ENCODE measurements at places on chromosomes 6 and 20.

GRCh38 chr20:40278673-40279072 is 410.4 kb downstream of the MAFB start:
- H3K36me3 ChIP-seq = no peaks in the 10 kb centered on the region
- H3K4me3 ChIP-seq = no peak overlapping the region
- H3K4me1 ChIP-seq = peaks cover 3% of the 10 kb centered on the region
- peaks cover 23% of the 10 kb centered on the region for H3K27me3 ChIP-seq
- DNase-seq = no peak

DNA sequence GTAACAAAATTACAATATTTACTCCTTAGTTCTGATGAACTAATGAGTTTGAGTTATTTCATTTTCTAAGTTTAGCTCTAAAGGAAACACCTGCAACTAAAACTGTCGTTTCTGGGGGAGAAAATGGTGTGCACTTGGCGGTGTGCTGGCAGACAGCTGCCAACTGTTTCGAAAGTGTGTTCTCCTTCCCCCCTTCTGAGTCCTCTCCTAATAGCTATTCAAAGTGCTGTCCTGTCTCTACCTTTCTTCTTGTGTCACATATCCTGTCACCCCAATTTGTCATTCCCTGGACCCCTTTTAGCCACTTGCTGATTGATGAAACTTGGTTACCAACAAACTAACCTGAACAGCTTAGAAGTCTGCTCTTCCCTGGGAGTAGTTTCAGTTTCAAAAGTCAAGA is 4.9 kb upstream of the UBE2J1 start:
- H3K4me1 ChIP-seq = peaks cover 30% of the 10 kb centered on the region
- H3K36me3 ChIP-seq = no peaks in the 10 kb centered on the region
- DNase-seq = no peak
- no peaks in the 10 kb centered on the region for H3K27me3 ChIP-seq
- peak overlapping the region; percentile 69 for H3K4me3 ChIP-seq

DNA sequence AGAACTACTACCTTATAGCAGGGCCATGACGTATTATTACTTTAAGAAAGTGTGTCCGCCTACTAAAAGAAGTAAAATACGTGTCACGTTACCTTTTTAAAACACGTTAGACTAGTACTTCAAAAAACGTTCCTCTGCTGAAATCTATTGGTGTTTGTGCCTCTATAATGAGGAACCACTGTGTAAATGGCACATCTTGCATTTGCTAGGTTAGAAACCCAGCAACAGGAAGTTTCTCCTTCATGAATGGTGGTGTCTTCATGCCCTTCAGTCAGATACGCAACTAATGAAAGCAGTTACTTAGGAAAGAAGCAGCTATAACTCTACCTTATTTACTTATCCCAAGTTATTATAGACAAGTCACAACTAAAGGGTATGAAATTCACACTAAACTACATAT is 343.5 kb downstream of the RNGTT start:
- H3K36me3 ChIP-seq = peaks cover 3% of the 10 kb centered on the region
- peaks cover 4% of the 10 kb centered on the region for H3K4me1 ChIP-seq
- no peaks in the 10 kb centered on the region for H3K27me3 ChIP-seq
- no peak for DNase-seq
- H3K27ac ChIP-seq = no peak overlapping the region

DNA sequence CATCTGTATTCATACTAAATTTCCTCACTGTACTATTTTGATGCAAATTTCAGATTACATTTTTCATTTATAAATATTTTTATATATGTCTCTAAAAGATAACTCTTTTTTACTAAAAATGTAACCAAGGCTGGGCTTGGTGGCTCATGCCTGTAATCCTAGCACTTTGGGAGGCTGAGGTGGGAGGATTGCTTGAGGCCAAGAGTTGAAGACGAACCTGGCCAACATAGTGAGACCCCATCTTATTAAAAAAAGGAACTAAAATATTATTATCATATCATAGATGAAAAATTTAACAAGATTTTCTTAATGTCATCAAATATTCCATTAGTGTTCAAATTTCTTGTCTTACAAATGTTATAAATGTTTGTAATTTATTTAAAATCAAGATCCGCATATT is 6.6 kb upstream of the DNPH1 start:
- H3K36me3 ChIP-seq = no peaks in the 10 kb centered on the region
- peaks cover 60% of the 10 kb centered on the region for H3K27me3 ChIP-seq
- no peak overlapping the region for H3K27ac ChIP-seq
- H3K4me1 ChIP-seq = no peaks in the 10 kb centered on the region
- H3K4me3 ChIP-seq = no peak overlapping the region

DNA sequence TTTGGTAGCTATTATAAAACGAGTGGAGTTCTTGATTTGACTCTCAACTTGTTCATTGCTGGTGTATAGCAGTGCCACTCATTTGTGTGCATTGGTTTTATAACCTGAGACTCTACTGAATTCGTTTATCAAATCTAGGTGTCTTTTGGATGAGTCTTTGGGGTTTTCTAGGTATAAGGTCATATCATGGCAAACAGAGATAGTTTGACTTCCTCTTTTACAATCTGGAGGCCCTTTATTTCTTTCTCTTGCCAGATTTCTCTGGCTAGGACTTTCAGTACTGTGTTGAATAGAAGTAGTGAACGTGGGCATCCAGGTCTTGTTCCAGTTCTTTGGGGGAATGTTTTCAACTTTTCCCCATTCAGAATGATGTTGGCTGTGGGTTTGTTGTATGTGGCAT is 38.8 kb downstream of the SUMO4 start:
- H3K36me3 ChIP-seq = peaks cover 2% of the 10 kb centered on the region
- H3K27me3 ChIP-seq = no peaks in the 10 kb centered on the region
- no peak overlapping the region for H3K4me3 ChIP-seq
- H3K27ac ChIP-seq = no peak overlapping the region
- no peak for DNase-seq
- H3K4me1 ChIP-seq = peaks cover 10% of the 10 kb centered on the region

DNA sequence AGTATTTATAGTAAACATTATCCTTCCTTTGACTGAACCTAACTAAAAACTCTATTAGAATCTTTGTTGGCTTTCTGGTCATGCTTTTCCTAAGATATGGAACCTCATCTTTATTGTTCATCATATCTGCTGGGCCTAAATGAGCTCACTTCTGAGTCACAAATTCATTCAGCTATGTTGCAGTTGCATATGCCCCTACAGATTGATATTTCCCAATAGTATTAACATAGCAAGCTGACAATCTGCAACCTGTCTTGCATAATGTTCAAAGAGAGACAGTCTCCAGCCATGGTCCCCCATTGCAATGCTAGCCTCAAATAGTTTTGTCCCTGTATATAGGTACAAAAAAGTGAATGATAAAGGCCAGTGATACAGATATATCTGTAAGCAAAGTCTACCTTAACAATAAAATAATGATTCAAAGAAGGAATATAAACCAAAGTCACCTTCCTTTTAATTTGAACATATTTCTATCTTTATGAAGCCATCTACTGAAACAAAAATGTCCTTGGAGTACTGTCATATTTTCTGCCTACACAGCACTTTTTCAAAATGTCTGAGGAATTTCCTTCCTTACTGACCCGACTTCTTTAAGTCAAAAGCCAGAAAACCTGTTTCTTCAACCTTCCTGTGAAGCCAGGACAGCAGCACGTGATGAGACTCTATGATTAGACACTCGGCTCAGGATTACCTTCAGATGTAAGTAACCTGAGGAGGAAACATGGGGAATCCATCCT is 140.7 kb downstream of the UBE3D start:
- no peaks in the 10 kb centered on the region for H3K27me3 ChIP-seq
- no peak overlapping the region for H3K4me3 ChIP-seq
- no peak overlapping the region for H3K27ac ChIP-seq
- no peak for DNase-seq
- H3K36me3 ChIP-seq = peaks cover 3% of the 10 kb centered on the region

DNA sequence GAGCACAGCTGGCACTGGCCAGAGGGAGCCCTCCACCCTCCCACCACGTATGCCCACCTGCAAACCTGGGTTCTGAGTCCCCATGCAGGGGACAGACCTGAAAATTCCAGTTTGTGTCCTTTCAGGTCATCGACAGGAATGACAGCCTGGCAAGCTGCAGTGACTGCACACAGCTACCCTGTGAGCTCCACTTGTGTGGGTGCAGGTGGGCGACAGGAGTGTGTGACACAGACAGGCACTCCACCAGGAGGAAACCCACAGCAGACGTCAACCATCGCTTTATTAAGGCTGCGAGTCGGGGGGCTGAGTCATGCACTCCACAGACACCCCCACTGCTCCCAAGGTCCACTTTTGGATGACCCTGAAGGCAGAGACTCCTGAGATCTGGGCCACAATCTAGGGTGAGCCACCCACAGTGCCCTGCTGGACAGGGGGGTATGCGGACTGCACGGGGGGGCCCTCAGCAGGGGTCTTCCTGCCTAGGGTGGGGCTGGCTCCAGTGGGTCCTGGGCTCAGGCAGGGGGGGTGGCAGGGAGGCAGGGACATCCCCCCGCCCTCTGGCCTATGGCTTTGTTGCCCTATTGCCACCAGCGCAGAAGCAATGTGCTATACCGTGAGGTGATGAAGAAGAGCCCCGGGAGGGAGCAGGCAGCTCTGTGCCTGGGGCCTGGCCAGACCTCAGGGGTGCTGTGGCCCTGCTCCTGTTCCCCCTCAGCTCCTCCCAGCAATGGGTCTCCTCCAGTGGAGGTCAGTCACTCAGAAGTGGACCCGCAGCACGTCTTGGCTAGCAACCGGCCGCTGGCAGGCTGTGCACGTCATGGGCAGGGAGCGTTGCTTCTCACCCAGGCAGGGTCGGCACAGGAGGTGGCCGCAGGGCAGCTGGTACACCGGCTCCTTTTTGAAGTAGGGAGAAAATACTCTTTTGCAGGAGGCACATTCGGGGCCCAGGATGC is 25.1 kb upstream of the AVP start:
- no peaks in the 10 kb centered on the region for H3K27me3 ChIP-seq
- no peak for DNase-seq
- H3K27ac ChIP-seq = no peak overlapping the region
- no peak overlapping the region for H3K4me3 ChIP-seq
- H3K4me1 ChIP-seq = peaks cover 6% of the 10 kb centered on the region

DNA sequence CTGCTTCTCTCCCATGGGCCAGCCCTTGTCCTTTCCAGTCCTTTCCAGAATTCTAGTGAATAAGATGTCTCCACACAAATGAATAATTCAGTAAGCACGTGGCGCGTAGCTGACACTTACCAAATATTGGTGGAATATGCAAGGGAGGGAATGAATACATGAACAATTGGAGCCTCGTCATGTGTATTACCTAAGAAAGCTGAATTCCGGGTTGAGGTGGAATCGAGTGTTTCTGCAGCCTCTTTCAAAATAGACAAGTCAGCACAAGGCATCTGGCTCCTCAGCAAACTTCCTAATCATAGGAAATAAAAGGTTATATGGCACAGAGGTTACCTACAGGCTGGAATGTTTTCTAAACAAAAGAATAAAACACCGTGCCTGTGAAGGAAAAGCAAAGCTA is 47.0 kb upstream of the NT5E start:
- H3K27me3 ChIP-seq = no peaks in the 10 kb centered on the region
- H3K27ac ChIP-seq = no peak overlapping the region
- no peak overlapping the region for H3K4me3 ChIP-seq
- peaks cover 11% of the 10 kb centered on the region for H3K4me1 ChIP-seq

DNA sequence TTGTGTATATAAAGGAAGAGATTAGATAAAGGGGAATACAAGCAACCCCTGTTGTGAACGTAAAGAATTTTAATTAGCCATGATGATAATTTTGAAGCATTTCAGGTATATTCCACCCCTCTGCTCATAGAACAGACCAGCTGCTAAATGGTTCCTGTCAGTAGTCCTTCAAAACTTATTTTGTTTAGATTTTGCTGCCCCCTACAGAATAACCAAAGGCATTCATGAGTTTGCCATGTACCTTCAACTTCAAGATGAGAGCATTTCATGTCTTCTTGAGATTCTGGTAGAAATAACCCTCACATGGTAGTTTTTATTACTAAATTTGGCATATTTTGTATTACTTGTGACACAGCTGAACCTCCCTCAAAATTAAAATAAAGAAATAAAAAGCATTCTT is 1586.7 kb downstream of the HACE1 start:
- no peaks in the 10 kb centered on the region for H3K36me3 ChIP-seq
- DNase-seq = no peak
- H3K4me1 ChIP-seq = no peaks in the 10 kb centered on the region
- no peaks in the 10 kb centered on the region for H3K27me3 ChIP-seq

GRCh38 chr6:157143890-157144798 is 179.2 kb downstream of the TMEM242 start:
- peaks cover 35% of the 10 kb centered on the region for H3K4me1 ChIP-seq
- no peak for DNase-seq
- H3K27me3 ChIP-seq = no peaks in the 10 kb centered on the region
- peaks cover 22% of the 10 kb centered on the region for H3K36me3 ChIP-seq
- no peak overlapping the region for H3K4me3 ChIP-seq
